ENCODE measurements at places on chromosomes 1 and 21.

DNA sequence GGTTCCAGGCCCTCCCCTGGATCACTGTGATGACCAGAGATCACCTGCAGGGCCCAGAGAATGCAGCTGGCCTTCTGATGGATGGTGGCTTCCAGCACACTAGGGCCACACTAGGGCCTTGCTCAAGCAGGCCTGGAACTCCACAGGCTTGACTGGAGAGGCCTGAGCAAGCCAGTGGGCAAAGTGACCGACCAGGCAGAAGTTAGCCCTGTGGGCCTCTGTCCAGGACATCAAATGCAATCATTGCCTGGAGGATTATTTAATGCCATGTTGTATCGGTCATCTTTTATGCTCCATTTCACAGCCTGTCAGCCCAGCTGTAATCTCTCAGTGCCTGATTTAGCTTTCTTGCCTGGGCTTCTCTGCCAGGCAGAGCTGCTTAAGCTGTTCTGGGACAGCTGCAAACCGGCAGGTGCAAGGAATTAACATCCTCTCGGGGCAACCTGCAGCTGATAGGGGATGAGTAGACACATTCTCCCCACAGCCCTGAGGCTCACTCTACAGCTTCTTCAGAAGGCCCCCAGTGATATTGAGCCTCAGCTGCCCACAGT is 17.7 kb downstream of the NENF start:
- H3K36me3 ChIP-seq = no peaks in the 10 kb centered on the region
- H3K27ac ChIP-seq = no peak overlapping the region
- H3K27me3 ChIP-seq = no peaks in the 10 kb centered on the region
- H3K4me3 ChIP-seq = no peak overlapping the region
- no peak for DNase-seq

DNA sequence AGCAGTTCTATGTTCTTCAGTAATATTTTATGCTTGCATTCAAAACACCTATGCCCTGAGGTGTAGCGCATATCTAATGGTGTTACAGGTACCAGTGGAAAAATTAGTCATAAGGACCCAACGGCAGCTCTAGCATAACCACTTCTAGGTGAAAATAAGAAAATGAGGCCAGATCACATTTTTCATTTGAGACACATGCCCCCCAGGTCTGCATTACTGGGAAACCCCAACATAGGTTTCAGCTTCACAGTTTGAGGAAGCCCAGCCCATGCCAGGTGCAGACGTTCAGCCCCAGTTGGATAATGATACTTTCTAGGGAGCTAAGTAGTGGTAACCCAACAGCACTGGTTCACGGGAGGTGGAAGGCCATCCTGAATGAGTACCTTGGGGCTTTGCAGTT is 129.8 kb downstream of the CNIH3 start:
- no peak overlapping the region for H3K4me3 ChIP-seq
- no peaks in the 10 kb centered on the region for H3K4me1 ChIP-seq
- no peaks in the 10 kb centered on the region for H3K27me3 ChIP-seq
- no peaks in the 10 kb centered on the region for H3K36me3 ChIP-seq
- no peak for DNase-seq

DNA sequence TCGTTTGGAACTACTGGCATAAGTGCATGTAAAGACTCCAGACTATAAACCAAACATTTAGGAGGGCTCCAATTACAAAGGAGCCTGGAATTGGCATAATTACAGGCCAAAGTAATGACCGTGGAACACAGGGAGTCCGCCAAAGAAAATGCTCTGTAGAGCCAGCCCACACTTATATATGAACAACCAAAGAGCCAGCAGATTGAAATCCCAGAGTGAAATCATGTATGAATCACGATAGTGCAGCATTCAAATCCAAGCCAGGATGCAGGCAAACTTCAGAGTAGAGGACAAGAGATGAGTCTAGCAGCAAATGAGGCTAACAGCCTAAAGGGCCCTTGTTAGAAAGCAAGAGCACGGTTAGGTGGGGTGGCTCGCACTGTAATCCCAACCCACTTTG is 13.1 kb downstream of the VPS26C start:
- H3K27me3 ChIP-seq = no peaks in the 10 kb centered on the region
- H3K27ac ChIP-seq = no peak overlapping the region
- peaks cover 4% of the 10 kb centered on the region for H3K4me1 ChIP-seq
- DNase-seq = no peak
- no peak overlapping the region for H3K4me3 ChIP-seq

DNA sequence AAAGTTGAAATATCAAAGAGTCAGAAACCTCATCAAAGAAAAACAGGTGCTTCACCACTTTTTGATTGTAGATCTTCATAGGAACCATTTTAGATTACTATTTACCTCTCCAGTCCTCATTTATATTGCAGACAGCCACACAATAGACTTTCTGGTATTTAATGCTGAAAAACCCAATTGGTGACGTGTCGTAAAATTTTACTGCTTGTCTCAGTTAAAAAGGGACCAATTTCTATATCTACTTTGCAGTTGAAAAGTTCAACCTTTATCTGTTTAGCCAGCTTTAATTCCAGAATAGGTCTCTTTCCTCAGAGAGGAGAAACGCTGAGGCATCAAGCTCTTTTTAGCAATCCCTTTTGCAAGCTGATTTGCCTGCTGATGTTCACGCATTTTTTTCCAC is 1722.4 kb downstream of the PLA2G4A start:
- H3K27me3 ChIP-seq = no peaks in the 10 kb centered on the region
- H3K27ac ChIP-seq = no peak overlapping the region
- H3K4me1 ChIP-seq = no peaks in the 10 kb centered on the region
- DNase-seq = no peak
- H3K36me3 ChIP-seq = no peaks in the 10 kb centered on the region

DNA sequence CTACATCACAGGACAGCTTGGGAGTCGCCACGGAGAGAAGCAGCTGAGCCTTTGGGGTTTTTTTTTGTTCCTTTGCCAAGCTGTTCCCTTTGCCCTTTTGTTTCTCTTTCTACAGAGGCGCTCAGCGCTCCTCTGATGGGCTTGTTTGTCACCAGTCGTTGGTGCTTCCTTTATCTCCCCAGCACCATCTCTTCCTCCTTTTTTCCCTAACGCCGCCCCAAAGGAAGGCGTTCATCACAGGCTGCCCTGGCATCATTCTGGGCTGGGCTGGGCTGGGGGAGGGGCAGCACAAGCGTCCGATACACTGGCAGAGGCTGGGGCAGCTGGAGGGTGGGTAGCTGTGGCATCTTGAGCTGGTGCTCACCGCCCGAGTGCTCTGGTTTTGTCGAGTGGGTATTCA is 10.5 kb downstream of the IGSF21 start:
- H3K4me3 ChIP-seq = no peak overlapping the region
- DNase-seq = no peak
- no peaks in the 10 kb centered on the region for H3K36me3 ChIP-seq
- H3K4me1 ChIP-seq = no peaks in the 10 kb centered on the region
- H3K27me3 ChIP-seq = no peaks in the 10 kb centered on the region
- H3K27ac ChIP-seq = no peak overlapping the region

All from pancreas (tissue), 10 donors.